ENCODE measurements at places on chromosomes 4 and X.

DNA sequence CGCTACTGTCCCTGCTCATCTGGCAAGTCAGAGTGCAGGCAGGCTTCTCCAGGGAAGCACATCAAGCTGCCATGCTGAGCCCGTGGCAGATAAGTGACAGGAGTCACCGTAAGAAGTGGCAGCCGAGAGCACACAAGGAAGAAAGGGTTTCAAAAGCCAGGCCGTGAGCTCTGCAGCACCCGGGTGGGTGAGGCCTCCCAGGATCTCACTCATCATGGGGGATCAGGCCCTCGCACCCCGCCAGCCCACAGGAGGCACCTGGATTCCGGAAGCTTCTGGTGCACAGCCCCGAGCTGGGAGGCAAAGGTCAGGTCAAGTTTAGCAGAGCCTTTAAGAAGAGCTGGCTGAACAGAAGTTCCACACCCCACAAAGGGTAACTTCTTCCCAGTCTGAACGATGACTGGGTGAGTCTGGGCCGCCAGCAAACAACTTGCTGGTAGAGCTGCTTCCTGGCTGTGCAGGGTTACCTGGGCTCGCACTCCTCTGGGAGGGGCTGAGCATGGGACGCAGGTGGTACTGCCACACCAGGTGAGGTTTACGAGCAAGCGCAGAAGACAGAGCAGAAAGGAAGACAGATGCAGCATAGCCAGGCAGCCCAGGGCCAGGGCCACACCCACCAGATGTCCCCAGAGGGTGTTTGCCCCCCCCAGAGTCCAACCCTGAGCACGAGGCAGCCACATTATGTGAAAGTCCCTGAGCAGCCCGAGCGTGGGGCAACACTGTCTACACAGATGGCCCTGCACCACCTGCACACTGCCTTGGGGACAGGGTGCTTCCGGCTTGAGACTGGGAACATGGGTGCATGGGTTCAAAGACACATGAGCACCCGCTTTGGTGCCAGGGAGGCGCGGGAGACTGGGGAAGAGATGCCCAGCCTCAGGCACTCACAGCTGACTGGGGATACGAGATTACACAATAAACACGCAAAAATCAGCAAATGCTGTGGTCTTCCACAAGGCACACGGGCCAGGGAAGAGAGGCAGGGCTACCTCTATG, 7.7 kb downstream of the CCNQ start:
- no peak for DNase-seq

DNA sequence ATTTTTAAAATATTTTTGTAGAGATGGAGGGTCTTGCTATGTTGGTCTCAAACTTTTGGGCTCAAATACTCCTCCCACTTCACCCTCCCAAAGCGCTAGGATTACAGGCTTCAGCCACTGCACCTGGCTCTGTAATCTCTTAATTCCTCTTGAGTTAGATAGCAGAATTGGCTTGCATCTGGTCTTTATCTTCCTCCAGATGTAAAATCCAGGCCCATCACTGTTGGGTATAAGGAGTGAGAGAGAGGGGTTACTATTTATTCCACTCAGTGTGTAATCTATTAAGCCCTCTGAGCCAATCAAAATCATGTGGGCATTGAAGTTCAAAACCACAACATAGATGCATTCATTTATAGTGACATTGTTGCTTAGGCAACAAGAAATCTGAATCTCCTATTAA, 33.9 kb downstream of the ANK2 start:
- DNase-seq, result no peak

GRCh38 chr4:48683784-48684666, 96.1 kb downstream of the FRYL start:
- DNase-seq, result peak; percentile 48

DNA sequence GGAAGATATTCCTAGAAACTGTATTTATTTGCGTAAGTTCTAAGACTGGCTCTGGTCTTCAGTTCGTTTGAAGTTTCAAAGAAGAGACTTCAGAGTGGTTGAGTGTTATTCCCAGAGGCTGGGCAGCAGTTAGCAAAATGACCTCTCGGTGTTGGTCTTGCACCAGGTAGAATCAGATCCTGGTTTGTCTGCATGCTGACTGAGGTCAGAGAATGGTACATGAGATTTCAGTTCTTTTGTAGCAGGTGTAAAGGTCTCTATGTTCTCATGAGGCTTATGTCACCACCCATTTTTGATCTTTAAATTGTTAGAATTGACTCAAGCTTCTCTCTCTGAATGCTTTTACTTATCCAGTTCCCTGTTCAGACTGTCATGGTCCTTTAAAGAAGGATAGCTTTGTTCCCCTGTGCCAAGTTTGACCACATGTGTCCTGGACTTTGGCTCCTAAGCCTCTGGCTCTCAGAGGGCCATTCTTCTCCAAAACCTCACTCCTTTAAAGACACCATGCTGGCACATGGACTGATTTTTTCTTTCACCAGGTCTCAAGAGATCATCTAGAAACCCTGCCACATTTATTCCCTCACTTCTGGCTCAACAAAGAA, 355.8 kb upstream of the BOD1L1 start:
- DNase-seq, result no peak

DNA sequence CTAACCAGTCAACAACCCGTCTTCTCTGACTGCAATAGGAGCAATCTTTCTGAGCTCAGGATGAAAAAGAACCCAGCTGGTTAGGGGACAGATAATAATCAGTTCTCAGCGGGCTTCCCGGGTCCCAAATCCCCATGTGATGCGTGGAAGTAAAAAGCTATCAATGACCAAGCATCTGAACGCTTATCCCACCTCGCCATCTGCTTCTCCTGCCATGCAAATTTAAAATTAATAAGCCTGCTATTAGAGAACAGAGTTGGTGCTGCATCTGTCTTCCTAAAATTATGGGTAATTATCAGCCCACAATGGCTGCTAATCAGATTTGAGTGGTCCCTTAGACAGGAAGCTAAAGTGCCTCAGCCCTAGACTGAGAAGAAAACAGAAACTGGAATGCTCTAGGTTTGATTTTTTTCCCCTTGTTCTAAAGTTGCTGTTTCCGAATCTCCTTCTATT, 37.5 kb downstream of the AFAP1 start:
- no peak for DNase-seq

DNA sequence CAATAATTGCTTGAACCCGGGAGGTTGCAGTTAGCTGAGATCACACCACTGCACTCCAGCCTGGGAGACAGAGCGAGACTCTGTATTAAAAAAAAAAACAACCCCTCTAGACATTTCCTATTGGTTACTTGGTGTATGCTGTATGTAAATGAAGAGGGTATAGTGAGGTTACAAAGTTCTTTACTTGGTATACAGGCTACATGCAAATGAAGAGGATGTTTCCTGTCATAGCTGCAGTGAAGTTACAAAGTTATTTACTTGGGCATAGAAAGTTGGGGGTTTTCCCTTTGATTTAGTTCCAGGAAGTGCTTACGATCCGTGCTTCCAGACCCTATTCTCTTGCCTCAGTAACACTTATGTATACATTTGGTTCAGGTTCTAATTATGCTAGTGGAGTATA, 38.4 kb upstream of the CLNK start:
- no peak for DNase-seq

GRCh38 chr4:74123065-74123728, 24.2 kb upstream of the CXCL2 start:
- no peak for DNase-seq

DNA sequence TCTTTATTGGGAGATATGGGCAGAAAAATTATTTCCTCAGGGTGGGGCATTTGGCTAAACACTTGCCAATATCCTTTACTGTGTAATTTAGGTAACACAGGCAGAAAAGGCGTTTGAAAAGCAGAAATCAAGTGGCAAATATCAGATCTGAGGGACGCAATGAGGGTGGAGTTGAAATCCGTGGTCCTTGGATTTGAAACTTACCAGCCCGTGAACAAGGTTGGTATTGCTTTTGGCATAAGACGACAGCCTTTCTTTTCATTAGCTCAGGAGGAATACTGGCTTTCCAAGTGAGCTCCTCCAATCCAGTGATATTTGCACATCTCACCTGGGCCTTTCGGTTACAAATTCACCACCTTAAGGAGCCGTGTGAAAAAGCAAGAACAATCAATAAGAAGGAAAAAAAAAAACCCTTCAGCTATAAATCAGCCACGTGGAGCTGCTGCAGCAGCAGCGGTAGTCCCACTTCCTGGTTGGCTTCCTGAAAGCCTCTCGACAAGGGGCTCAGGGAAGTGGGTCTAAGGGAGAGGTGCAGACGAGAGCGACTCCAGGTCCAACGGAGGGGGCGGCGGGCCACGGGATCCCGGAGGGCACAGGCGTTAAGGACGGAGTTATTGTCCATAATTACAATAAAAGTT, 734 bp upstream of the GALNT7 start:
- DNase-seq, result peak; percentile 35

Data from suppressor macrophage treated with lipopolysaccharide for 4 hours (primary cell).